Hematopoietic multipotent progenitor cell treated with erythropoietin and hydrocortisone succinate and interleukin-3 and kit ligand, for 15 days (in vitro differentiated cells): ENCODE measurements at places on chromosomes 6 and 20.

- no peak for DNase-seq
Observed at GRCh38 chr20:16240355-16240754, 332.9 kb downstream of the KIF16B start.

- no peak for DNase-seq
Observed at GRCh38 chr20:9022376-9022775, 46.5 kb upstream of the PLCB4 start.

- no peak for DNase-seq
Observed at GRCh38 chr6:97154015-97154414, 129.0 kb downstream of the MMS22L start.

GRCh38 chr6:11017090-11017489 is 27.0 kb downstream of the ELOVL2 start:
- DNase-seq = no peak

DNA sequence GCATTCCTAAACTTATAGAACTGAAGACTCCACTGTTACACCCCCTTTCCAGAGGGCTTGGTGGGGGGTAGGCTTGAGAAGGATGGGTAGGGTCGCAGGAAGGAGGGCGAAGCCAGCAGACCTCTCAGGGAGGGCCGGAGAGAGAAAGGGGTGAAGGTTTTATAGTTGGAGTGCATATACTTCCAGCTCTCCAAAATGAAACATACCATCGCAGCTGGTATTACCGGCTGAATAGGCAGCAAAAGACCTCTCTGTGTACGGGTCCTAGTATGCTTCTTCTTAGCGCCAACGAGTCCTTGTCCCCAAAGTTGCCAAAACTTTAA is 1.0 kb upstream of the VGLL2 start:
- no peak for DNase-seq

- DNase-seq = no peak
Observed at GRCh38 chr20:32296819-32297420, 19.5 kb downstream of the KIF3B start.

DNA sequence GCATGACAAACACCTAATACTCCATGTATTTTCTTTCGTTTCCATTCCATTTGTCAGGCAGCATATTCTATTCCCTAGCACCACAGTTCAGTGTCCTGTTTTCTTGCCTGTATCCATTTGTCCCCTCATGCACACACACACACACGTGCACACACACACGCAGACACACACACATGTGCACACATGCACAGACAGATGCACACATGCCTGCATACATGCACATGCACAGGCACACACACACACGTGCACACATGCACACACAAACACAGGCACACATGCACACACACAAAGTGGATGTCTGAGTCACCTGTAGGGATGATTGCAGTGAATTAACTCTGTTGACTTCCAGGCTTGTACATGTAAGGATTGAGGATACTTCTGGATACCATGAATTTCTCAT is 226.7 kb upstream of the SYNDIG1 start:
- no peak for DNase-seq

DNA sequence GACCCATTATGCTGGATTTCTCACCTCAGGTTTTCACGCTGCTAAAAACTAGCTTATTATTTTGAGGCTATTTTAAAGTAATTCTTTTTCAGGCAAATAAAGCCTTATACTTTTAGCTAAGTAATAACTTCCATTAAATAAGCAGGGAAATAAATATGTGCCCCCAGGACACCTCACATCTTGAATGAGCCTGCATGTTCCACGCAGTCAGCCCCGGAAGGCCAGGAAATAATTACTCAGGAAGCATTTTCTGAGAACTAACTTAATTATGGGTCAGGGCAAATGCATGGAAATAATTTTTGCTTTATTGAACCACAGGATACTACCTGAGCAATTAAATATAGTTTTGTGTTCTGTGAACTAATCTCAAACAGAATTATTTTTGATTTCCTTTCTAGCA is 41.1 kb downstream of the STX7 start:
- no peak for DNase-seq

DNA sequence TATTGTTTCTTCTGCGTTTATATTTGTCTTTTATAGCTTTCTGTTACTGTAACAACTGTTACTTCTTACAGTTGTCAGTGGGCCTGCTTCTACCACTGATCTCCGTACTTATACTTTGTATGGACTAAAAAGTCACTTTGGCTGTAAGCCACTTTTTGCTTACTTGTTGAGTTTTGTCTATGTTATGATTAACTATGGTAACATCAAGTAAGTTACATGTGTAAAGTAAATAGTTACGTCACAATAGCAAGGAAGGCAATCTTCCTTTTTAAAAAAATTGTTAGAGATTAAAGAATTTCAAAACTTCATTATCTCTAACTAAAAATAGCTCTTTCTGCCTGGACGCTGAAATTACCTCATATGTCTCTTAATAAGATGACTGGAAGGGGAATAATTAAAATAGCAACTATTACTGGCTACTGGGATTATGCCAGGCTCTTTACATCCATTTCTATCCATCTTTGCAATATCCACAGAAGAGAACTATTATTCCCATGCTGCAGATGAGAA is 10.9 kb downstream of the TFB1M start:
- DNase-seq = no peak

- no peak for DNase-seq
Observed at GRCh38 chr6:16344756-16345155, 106.4 kb downstream of the GMPR start.

DNA sequence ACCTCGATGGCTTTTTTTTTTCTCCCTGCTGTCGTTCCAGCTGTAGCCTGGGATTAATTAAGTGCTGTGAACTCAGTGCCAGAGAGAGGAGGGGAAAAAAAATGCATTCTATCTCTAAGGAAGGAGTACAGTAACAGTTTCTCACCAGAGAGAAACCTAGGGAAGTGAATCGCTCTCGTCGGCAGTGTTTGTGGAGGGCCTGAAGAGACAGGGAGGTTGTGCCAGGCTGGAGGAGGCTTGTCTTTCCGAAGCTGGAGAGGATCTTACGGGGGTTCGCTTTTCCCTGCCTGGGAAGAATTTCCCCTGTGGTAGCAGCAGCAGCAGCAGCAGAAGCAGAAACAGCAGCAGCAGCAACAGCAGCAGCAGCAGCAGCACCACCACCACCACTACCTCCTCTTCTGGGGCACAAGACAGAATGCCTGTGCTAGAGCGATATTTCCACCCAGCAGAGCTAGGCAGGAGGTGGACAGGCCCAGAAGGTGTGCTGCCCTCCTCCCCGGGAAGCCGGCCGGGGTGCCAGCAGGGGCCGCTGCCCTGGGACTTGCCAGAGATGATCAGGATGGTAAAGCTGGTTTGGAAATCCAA is 186.5 kb downstream of the PDE7B start:
- no peak for DNase-seq

DNA sequence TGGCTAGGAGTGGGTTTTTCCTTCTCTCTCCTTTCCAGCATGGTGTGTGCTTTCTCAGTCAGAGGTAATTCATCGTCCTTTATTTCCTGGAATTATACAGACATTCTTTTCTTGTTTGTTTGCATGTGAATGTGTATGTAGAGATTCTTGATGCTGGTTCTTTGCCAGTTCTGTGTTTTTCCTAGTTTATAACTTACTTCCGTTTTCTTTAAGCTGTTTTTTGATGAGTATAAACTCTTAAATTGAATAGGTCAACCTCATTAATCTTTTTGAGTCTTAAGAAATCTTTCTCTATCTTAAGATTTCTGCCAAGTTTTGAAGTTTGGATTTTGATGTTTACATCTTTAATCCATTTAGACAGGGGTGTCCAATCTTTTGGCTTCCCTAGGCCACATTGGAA is 38.7 kb downstream of the IGF2R start:
- DNase-seq = no peak

DNA sequence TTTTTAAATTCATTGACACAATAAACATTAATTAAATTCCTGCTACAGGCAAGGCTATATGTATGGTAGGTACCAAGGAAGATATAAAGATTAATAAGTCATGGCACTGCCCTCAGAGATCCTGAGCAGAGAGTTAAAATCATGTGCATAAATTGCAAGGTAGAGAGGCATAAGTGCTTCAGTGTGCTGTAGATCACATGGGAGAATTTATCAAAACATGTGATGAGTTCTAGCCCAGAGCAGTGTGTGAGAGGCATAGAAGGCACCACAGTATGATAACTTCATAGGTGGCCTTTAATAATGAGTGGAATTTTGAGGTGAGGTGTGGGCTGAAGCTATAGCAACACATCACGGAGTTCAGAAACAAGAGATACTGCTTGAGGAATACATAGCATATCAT is 465.9 kb upstream of the RNF217 start:
- no peak for DNase-seq

- DNase-seq = no peak
Observed at GRCh38 chr6:113057567-113058053, 710.5 kb downstream of the RFPL4B start.

DNA sequence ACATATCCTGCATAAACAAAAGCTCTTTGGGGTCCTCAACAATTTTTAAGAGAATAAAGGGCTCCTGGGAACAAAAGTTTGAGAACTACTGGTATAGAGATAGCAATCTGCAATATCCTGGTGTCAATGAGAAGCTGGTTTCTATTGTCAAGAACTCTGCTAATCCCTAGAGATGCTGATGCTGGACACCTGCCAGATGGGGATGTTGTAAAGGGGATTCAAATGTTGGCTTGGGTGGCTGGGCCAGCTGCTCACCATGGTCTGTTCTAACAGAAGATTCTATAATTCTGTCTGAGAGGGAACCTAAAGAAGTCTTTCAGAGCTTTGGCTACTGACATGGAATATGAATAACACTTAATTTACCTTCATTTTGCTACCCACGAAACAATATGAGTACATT is 137.8 kb downstream of the BTBD9 start:
- no peak for DNase-seq

GRCh38 chr20:59774921-59775686 is 158.3 kb downstream of the SYCP2 start:
- DNase-seq = no peak

- DNase-seq = no peak
Observed at GRCh38 chr20:34104059-34104458, 8.0 kb downstream of the EIF2S2 start.

GRCh38 chr6:115717472-115717871 is 343.2 kb downstream of the FRK start:
- DNase-seq = no peak

DNA sequence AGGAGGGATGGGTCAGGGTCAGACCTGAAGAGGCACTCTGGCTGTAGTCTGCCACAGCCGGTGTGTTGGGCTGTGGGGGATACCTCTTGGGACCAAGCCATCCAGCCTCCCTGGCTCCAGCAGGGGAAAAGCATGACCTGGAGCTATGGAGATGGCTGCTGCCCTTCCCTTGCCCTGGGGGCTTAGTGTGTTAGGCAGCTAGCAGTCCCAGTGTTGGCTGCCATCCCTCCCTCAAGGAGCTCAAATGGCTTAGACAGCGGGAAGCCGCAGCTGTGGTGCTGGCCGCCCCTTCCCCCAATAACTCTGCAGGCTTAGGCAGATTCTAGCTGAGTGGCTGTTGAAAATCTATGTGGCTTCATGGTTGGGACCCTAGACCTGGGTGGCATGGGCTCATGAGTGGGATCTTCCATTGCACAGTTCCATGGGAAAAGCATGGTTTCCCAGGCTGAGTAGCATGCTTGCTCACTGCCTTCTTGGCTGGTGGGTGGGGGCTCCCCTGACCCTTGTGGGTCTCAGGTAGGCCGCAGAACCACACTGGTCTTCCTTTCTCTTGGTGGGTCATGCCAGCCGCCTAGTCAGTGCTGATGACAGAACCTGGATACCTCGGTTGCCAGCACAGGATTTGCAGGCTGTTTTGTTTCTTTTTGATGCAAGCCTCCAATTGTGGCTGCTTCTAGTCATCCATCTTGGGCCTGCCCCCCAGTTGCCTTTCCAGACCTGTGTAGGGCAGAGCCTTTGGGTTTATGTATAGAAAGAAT is 69.0 kb upstream of the AHI1 start:
- no peak for DNase-seq

DNA sequence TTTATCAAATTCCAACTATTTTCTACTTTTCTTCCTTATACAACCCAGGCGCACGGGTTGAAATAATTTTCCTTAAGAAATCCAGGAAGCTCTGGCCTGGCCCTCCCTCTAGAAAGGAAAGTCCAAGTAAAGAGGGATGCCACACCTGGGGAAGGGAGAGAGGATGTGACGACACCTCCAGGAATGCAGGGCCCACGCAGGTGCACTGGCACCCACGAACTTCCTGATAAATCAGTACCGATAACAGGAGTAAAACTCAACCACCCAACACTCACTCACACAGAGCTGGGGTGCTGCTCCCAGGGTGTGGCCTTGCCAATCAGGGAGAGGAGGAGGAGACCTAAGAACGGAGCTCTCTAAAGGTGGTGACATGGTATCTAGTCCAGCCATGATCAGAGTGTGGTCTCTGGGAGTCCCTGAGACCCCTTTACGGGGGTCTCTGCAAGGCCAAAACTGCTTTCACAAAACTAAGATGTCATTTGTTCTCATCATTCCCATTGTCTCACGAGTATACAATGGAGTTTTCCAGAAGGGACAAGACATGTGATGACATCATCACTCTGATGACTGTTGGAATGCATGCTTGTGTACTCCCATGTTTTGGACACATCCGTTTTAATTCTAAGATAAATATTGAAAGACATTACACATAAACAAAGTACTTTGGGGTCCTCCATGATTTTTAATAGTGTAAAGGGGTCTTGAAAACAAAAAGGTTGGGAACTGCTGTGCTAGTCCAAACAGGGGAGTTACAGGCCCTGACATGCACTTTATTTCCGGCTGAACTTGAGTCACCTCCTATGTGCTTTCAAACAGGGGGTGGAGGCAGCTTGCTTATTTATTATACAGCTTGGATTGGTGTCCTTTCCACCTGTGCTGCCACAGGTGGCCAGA is 2.2 kb upstream of the PARD6B start:
- no peak for DNase-seq

DNA sequence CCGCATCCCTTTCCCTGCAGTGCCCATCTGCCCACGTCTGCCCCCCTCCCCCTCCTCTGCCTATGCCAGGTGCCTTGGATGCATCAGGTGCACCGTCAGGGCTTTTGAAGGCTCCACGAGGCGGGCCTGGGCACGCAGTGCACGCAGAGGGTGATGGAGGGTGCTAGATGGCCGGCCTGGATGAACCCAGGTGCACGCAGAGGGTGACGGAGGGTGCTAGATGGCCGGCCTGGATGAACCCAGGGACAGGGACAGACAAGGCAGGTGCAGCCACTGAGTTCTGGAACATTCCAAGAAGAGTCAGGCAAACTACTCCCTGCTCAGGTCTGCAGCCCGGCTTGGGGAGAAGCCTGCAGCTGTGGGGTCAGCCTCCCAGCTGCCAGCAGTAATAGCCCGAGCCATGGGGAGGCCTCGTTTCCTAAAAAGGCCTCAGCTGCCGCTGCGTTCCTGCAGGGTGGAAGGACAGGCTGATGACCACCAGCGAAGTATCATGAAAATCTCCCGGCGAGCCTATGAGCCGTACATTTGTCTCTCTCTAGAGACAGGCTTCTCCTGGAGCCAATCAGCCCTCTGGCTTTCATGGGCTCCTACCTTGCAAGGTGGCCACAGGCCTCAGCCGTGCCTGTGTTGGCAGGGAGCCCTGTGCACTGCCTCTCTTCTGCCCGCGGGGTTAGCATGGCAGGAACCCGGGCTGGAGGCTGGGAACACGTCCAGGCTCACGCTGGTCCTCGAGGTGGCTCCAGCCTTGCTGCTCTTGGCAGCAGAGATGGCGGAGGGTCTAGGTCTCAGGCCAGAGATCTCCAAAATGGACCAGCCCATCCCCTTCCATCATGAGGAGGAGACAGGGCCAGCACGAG is 29.6 kb downstream of the NTSR1 start:
- no peak for DNase-seq
